Caudate nucleus (tissue), 63 donors: ENCODE measurements at places on chromosomes 5 and 9.

GRCh38 chr5:33774341-33774740 lies 117.4 kb downstream of the ADAMTS12 start:
- no peak for DNase-seq

DNA sequence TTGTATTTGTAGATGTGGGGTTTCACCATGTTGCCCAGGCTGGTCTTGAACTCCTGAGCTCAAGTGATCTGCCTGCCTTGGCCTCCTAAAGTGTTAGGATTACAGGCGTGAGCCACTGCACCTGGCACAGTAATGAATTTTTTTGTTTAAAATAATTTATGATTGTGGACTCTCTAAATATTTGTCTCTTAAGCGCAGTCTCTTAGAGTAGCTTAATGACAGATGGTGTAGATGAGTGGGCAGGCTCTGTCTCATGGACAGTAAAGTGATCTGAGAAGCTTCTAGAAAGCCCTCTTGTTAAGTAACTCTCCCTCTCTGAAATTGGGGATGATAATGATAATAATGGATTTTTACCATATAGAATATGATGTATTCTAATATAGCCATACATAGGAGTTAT lies 47.5 kb upstream of the KIAA1958 start:
- DNase-seq = no peak

GRCh38 chr5:219460-219863 lies 1.3 kb downstream of the SDHA start:
- no peak for DNase-seq

DNA sequence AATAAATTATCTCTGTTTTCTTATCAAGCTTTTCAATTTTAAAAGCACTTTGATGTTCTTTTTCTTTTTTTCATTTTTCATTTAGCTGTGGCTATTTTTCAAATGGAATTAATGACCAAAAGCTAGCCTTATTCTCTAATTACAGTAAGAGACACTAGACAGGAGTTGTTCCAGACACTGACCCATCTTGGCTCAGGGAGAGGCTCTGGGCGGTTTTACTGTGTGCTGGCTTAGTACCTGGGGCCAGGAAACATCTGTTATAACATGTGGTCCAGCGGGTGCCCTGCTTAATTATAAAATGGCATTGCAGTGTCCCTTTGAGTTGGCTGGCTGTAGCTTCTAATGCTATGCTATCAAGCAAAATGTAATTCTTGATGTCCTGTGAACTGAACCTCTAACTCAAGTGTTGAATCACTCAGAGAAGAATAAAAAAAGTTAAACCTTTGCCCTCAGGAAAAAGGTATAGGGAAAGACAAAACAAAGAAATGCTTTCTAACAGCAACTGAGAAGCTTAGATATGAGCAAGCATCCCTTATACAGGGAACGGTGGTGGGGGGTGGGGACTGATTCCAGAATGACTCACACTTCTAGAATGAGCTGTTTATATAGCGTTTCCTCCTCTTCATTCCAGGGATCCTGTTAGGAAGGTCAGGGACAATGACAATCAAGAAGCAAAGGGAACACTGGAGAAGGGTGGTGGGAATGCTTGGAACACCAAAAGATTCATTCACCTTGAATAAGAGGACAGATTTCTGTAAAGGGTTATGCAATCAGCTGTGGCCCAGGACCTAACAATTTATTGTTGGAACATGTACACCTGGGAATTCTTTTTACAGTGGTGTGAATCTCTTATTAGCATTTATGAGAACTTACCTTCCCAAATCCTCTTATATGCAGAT lies 58.7 kb upstream of the NFIB start:
- DNase-seq = no peak

DNA sequence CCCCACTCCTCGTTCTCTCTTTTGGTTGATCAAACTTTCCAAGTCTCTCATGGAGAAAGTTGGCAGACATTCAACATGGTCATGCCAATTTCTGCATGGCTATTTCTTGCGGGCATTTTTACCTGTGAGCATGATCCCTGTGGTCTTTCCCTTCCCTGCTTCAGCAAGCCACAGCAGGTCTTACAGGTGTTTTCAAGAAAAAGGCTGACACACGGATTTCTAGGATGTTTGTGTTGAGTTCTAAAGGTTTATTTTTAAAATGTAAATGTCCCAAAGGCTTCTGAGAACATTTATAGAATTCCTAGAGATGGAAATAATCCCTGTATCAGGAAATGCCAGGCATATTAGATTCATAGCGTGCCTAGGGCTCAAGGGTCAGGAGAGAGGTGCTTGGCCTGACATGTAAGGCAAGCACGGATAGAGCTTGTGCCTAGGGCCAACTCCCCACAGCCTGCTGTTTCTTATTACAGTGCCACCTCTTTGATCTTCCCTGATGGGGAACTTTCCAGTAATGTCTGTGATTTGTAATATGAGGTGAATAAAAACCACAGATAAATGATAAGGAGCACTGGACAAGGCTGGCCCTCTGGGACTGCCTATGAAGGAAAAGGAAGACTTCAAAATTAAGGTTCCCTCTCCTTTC lies 79.8 kb downstream of the MUSK start:
- no peak for DNase-seq

DNA sequence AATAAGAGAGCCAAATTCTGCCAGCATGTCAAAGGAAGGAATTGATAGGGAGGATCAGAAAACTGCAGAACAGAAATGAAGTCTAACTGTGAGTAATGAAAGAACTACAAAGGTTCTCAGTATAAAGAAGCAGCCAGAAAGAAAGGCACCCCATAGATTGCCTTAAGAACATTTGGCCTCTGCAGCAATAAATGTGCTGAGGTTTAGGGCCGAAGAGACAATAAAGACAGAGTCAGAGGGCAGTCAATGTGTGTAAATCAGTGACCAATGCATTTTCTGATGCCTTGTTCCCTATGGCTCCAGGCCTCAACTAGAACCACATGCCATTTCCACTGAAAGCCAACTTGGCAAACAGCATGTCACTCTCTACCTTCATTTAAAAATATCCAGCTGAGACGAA lies 281.0 kb downstream of the HINT1 start:
- no peak for DNase-seq

DNA sequence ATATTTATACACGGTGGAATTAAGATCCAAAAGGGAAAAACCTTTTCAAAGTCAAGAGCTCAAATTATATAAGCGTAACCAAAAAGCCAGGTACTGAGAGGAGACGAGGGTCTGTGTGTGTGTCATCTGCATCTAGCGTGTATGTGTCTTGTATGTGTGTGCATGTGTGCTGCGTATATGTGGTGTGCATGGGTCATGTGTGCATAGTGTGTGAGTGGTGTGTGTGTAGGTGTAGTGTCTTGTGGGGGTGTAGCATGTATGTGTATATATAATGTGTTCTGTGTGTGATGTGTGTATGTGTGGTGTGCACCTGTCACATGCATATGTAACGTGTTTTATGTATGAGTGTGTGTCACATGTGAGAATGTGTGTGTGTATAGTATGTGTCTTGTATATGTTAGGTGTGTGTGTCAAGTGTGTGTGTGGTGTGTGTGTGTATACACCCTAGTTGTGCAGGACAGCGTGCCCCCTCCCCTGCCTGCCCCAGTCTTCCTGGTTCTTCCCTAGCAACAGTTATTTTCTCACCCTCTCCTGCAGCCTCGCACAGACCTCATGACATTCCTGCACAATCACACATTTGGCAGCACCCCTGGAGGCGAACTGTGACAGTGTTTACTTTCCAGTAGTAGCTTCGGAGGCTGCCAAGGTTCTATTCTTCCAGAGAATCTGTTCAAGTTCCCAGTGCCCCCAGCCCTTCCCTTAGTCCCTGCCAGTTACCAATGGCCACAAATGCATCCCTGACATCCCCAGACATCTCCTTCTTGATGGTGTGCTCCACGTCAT lies 27.1 kb upstream of the TNIP1 start:
- DNase-seq = no peak

DNA sequence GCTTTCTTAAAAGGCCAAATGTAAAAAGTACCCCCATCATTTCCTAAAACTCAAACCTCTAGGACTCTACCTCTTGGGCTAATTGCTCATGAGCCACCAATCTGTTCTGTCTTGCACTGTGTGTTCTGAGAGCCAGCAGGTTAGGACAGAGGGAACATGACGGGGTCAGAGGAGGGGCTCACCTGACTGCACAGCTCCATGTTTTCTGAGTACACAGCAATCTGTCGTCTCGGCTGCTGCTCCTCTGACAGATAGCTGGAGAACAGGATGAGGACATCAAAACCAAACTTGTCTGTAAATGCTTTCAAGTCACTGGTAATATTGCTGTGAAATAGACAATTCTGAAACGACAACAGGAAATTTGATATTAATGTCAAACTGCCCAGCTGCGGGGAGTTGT lies 50.9 kb upstream of the PCA3 start:
- DNase-seq = no peak

DNA sequence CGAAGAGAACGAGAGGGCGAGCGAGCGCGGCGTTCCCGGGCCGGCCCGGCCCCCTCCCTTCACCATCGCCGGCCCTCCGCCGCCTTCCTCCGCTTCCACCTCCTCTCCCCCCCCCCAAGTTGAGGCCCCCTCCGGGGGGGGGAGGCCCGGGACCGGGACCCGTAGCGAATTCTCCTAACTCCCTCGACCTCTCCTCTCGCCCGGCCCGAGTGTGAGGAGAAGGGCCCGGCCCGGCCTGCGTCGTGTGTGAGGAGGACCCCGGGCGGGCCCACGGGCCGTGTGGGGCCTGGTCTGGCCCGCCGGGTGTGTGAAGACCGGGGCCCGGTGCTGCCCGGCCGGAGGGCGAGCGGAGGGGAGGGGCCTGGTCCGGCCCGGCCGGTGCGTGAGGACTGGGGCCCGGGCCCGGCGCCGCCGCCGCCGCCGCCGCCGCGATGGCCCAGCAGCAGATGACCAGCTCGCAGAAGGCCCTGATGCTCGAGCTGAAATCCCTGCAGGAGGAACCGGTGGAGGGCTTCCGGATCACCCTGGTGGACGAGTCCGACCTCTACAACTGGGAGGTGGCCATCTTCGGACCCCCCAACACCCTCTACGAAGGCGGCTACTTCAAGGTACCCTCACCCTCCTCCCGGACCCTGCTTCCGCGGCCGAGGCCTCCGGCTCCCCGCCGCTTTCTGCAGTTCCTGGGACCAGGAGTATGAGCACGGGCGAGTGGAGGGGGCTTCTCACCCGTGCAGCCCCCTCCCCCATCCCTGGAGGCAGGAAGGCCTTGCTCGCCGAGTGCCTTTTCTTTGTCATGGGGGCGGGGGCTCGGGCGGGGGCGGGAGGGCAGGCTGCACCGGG lies 587 bp downstream of the UBE2R2 start:
- DNase-seq = no peak

GRCh38 chr9:126695186-126695585 lies 81.5 kb downstream of the LMX1B start:
- no peak for DNase-seq

- DNase-seq = no peak
These were observed 93.0 kb upstream of the DAB2 start for GRCh38 chr5:39517800-39518199.

DNA sequence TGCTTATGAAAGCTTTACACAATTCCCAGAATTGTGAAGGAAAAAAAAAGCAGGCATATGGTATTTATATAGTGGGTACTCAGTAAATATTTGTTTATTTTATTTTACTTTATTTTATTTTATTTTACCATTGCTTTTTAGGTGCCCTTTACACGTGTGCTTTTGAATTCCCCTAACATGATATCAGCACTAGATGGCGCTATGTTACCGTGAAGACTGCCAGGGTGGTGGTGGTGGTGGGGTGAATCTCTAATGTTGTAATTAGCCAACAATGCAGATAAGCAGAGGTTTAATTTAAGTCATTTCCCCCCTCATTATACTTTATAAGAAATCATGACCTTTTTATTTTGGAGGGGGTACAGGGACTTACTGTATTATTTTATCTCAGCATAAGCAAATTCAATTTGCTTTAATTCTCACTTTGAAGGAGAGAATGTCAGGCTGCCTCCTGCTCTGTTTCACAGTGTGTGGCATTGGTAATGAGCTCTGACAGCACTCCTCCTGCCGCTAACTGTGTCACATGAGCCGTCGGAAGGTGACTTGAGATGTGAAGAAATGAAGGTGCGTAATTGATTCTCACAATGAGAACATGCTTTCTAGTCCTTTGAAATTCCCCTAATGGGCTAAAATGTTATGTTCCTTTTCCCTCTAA lies 165.6 kb downstream of the YTHDC2 start:
- DNase-seq = no peak

GRCh38 chr5:148620696-148621095 lies 33.6 kb downstream of the HTR4 start:
- no peak for DNase-seq

GRCh38 chr5:112239996-112240395 lies 179.1 kb downstream of the EPB41L4A start:
- no peak for DNase-seq

DNA sequence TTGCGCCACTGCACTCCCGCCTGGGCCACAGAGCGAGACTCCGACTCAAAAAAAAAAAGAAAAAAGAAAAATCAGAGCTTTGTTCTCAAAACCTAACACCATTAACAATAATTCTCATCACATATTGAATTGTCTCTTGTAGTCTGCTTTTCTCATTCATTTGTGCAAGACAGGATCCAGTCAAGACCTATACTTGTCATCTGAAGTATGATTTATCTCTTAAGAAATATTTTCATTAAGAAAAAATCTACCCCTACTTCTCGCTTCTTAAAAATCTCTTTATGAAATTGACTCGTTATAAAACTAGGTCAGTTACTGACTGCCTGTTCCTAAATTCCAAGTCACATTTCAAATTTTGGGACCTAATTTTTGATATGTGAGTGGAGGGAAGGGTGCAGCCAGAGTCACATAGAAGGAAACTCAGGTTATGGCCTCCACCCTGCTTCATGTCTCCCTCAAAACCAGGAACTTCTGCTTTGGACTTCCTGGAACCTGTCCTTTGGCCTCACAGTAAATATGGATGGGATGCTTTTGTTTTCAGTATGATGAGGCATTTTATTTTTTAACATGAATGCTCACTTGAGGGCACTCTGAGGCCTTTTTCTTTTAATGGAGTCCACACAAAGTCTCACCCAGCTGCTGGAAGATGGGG lies 18.9 kb downstream of the ZNF169 start:
- DNase-seq = no peak

- no peak for DNase-seq
These were observed 456.4 kb downstream of the PDE4D start for GRCh38 chr5:59437176-59437575.

DNA sequence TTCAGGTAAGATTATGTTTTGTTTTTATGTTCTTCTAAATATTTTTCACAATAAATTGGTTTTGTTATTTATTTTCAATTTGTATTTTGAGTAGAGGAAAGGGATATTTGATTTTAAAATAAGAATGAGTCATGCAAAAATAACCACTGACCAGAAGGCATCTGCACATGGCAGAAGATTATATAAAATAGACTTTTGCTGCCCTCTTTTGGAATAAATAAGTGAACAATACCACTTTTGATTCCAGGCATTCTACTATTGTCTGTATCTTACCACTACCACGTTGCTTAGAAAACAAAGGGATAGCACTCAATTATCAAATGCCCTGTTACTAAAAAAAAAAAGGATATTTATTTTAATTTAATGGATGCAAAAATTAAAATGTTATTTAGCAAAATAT lies 227.3 kb upstream of the ITGA1 start:
- DNase-seq = no peak
